Activated CD8-positive, alpha-beta memory T cell treated with anti-CD3 and anti-CD28 coated beads for 24 hours (primary cell): ENCODE measurements at places on chromosomes 7 and 10.

- no peak for DNase-seq
These were observed 259.7 kb upstream of the PITRM1 start for GRCh38 chr10:3432081-3432825.

GRCh38 chr10:48485711-48486110, 119.2 kb downstream of the ARHGAP22 start:
- DNase-seq = no peak

DNA sequence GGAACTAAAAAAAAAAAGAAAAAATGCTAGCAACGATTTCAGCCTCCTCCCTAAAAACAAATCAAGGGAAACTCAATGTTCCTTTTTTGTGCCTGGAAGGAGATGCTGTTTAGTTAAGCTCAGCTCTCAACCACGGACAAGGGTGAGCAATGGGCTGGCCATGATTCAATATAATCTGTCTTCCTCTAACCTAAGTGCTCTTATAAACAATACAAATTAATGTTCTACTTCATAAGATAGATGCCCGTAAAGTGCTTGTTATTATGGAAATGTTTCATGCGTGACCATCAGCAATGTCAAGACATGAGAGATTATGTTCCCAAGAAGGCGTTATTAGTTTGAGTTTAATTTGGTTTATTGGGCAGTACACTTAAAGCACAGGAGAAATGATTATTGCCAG, 320.3 kb downstream of the SFMBT2 start:
- DNase-seq = no peak

DNA sequence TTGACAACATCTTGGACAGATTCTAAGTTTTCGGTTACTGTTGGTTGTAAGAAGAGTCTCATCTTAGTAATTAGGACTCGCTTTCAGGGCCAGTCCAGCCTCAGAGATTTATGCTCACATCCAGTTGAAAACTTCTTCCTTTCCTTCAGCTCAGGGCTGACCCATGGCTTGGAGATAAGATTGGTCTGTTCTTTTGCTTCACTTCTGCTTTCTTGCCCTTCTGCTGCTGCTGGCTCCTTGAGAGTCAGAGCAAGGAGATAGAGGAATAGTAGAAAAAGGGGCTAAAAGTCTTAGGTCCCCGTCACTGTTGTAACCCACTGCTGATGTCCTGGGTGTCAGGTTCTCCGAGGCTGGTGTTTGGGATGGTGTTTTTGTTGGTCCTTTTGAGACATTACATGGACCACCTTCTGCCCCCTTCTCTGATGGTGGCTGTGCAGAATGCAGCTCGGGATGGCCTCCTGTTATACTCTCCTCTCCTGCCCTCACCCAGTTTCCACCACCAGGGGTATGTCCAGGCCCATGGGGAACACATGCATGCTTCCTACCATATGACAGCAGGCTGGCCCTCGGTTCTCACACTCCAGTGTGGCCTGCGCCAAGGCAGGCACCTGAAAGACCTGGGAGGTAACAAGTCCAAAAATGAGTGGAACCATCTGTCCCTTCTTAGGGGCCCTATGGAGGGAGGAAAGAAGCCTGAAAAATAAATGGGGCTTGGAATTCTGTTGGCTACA, 67.8 kb upstream of the PCBD1 start:
- no peak for DNase-seq

GRCh38 chr10:12924911-12925310, 76.6 kb downstream of the CCDC3 start:
- no peak for DNase-seq

DNA sequence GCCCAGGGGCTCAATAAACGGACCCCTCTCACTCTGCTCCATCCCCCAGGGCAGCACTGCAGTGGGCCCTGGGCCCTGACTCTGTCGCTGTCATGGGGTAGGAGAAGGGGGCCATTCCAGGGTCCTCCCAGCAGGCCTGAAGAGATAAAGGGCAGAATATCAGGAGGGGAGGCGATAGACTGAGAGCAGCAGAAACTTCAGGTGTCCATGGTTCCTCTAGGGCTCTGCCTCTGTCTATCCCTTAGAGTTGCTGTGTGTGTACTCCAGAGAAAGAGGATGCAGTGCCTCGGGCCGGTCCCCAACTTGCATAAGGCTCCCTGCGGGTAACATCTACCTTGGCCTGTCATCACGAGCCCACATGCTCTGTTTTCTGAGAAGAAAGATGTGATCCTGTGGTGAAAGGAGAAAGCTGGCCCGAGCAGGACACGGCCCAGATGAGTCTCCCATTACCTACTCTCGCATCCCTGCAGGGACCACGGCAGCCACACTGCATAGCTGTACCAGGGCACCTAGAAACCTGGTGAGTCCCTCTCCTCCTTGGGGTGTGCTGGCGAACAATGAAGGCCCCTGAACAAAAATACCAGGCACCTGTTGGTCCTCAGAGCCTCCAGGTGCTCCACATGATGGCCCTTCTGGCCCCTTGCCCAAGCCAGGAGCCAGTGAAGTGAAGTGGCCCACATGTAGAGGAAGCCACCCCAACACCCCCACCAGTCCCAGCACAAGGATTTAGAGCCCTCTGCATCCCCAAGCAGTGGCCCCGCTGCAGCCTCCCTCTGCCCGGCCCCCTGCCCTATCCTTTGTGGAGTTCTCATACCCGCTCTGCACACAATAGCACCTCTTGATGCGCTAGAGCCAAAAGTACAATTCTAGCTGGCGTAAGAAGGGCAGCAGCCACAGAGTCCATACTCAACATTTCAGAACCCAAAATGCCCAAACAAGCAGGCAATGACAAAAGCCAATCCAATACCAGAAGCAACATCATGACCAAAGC, 106.8 kb downstream of the ARHGAP22 start:
- peak; percentile 21 for DNase-seq

DNA sequence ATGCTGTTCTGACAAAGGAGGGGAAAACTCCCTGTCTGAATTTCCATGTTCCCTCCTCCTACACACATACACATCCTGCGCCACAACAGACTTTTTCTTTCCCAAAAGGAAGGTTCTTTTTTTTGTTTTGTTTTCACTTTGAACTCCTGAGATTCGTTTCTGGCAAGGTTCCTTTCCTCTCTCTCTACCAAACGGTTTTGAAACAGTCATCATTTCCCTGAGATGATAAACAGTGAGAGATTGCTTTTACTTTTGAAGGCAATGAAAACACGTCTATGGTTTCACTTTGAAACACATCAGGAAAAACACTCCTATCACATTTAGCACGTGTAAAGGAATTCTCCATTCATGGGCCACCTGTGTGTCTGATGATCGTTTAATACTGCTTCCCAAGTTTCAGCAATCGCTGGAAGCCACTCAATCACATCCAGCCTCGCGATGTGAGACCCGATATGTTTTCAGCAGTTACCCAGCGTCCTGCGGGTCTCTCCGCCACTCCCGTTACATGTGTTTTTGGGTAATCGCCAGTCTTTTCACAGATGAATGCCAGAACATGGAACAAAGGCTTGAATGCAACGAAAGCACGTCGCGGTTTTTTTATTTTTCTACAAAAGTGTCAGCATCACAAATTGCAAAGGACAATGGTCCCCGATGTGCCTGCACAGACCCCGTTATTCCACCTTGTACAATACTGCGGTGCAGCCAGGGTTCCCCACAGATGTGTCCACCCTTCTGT, 62.8 kb upstream of the CUX1 start:
- DNase-seq = peak; percentile 63

DNA sequence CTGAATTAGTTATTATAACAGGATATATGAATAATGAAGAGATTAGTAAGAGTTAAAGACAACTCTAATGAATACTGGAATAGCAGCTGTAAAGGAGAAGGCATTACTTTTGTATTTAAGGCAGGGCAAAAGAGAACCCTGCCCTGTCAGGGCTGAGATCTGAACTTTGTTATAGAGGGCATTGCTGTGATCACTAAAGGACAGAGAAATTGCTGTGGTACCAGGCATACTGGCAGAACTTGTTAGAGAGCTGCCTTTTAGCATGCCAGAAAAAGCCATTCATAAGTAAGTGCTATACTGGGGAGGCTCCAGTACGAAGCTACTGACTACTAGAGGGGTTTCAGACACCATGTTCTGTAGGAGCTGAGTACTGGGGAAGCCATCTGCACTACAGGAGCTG, 481.8 kb downstream of the SEMA3D start:
- DNase-seq = no peak

- DNase-seq = no peak
These were observed 94.9 kb downstream of the GFRA1 start for GRCh38 chr10:116178086-116178605.

DNA sequence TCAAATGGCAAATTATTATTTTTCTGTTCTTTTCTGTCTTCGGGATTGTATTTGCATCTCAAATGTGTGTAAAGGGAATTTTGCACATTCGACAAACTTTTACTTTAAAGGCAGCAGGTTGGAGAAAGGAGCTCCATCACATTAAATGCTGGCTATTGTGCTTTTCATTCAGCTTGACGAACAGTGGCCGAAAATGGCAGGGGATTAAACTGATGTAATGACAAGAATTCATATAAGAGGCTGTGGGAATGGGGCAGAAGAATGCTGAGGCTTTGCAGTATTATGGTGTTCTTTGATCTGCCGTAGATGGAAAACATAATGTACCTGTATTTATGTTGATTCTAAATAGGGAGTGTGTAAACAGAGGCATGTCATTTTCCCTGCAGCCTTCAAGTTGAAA, 376.0 kb downstream of the LRMDA start:
- DNase-seq = no peak

GRCh38 chr7:45007571-45008328, 7.7 kb downstream of the CCM2 start:
- DNase-seq = no peak

DNA sequence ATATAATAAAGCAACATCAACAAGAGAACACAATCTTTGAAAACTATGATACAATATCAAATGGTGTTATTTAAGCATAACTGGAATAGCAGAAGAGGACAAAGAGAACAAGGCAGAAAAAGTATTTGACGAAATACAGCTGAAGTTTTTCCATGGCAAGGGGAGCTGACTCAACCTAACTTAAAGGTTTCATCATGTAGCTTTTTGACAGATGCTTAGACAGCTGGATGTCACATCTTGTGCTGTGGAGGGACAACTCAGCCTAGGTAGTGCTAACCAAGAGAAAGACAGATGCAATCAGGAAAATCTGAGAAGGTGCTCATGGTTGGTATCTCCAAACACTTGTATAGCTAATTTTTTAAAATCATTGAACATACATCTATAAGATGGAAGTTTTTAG, 208.2 kb downstream of the TFEC start:
- DNase-seq = no peak

- DNase-seq = no peak
These were observed 28.9 kb upstream of the MRPS33 start for GRCh38 chr7:141043616-141044015.

GRCh38 chr7:12567015-12567414, 3.5 kb upstream of the SCIN start:
- no peak for DNase-seq

DNA sequence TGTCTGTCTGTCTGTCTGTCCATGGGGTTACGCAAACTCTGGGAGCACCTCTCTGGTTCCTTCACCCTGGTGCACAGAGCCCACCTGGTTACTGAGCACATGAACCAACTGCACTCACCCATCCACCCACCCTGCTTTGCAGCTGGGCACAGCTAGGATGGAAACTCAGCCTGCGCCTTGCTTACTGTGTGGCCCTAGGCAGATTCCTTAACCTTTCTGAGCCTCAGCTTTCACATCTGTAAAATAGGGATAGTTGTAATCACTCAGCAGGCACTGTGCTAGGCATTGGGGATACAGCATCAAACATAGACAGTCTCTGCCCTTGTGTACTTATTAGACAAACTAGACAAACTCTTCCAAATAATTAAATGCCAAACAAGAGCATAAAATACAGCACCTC, 21.8 kb upstream of the INMT start:
- no peak for DNase-seq

DNA sequence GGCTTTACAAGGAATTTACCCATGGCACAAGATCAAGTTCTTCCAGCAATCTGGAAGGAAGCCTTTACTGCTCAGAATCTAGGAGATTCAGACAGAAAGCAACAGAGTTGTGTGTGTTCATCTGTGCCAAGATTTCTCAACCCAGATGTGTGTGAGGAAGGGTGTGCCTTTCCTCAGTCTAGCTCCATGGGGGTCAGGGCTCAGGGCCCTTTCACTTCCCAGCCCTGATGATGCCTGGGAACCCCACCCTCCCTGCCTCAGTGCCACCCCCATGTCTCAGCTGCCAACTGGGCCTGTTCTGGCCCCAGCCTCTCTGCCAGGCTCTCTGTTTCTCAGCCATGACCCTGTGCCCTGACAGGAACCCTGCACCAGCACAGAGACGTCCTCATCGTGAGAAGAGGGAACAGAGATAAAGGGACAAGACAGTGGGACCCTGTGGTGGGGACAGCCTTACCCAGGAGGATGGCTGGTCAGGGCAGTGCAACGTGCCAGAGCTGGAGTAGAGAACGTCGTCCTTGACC, 102.0 kb downstream of the VIPR2 start:
- DNase-seq = peak; percentile 15

GRCh38 chr10:33537066-33537465, 202.6 kb upstream of the NRP1 start:
- no peak for DNase-seq

DNA sequence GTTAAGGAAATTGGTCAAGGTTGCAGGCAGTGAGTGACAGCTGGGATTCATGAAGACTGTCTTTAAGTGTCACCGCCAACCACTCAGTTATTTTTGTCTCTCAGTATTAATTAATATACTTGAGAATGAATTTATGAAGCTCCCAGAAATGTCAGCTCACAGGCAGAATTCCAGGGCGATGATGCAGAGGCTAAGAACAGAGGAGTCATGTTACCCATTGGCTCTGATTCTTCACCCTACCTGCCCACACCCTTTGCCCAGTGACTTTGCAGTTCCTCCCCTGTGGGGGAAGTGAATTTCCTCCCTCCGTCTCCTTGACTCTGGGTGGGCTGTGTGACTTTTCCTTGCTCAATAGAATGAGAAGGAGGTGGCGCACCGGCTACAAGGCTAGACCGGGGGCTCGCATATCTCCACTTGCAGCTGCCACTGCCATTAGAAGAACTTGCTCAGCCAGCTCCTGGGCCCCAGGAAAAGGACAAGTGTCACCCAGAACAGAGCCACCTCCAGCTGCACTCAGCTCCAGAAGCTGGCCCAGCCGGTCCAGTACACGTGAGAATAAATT, 157.1 kb upstream of the PRKCQ start:
- no peak for DNase-seq

GRCh38 chr10:106802949-106803348, 361.6 kb downstream of the SORCS1 start:
- DNase-seq = no peak

- DNase-seq = no peak
These were observed 138.1 kb downstream of the ADAM22 start for GRCh38 chr7:88071994-88072714.

GRCh38 chr10:77861366-77861765, 65.2 kb downstream of the DLG5 start:
- DNase-seq = no peak

- DNase-seq = no peak
These were observed 69.2 kb downstream of the DNAJC1 start for GRCh38 chr10:21934307-21934706.

GRCh38 chr10:110284262-110284661, 20.5 kb downstream of the SMNDC1 start:
- DNase-seq = no peak

GRCh38 chr10:102610441-102610887, 33.8 kb upstream of the TRIM8 start:
- DNase-seq = no peak

GRCh38 chr10:9111976-9112375, 1057.5 kb downstream of the GATA3 start:
- no peak for DNase-seq

- DNase-seq = no peak
These were observed 311.5 kb downstream of the REEP3 start for GRCh38 chr10:63832686-63833085.
